Dorsolateral prefrontal cortex (tissue), 122 donors: ENCODE measurements at places on chromosomes 16 and 17.

GRCh38 chr17:15946611-15947120 lies 1.7 kb downstream of the ADORA2B start:
- DNase-seq = no peak

GRCh38 chr17:74601944-74602572 lies 10.0 kb upstream of the CD300LD start:
- no peak for DNase-seq

GRCh38 chr17:51362811-51363585 lies 102.7 kb downstream of the UTP18 start:
- DNase-seq = peak; percentile 69

- no peak for DNase-seq
Measured at GRCh38 chr17:6456914-6457687, 12.8 kb downstream of the PIMREG start.

DNA sequence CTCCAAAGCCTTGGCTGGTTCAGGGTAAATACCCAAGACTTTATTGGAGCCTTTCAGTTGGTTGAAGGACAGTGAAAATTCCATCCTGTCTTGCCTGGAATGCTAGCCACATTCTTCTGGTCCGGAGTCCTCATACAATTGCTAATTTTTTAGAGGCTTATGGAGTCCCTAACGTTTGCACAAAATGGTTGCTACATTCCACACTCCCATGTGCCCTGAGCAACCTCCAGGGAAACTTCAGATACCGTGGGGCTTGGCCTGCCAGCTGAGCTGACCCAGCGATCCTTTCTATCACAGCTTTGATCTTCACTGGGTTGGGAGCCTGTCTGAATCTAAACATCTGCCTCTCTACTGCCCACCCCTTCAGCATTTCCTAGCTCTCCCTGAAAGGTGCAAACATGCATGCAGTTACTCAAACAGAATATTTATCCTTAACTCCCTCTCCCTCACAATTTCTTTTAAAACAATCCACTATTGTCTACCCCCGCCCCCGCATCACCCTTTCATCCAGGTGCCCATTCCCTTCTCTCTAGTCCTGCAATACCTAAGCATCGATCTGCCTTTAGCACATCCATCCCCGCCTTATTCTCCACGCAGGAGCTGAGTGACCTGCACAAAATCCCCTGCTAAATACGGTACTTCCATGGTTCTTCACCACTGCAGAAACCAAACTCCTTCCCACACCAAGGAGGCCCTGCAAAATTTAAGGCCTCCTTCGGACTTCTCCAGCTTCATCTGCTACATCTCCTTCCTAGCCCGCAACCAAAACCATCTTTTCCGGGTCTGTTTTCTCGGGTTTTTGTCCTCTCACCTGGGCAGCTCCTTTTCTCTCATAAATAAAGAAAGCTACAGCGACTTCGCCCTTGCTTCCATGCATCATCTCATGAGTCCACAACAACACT lies 810 bp upstream of the GAN start:
- DNase-seq = no peak

DNA sequence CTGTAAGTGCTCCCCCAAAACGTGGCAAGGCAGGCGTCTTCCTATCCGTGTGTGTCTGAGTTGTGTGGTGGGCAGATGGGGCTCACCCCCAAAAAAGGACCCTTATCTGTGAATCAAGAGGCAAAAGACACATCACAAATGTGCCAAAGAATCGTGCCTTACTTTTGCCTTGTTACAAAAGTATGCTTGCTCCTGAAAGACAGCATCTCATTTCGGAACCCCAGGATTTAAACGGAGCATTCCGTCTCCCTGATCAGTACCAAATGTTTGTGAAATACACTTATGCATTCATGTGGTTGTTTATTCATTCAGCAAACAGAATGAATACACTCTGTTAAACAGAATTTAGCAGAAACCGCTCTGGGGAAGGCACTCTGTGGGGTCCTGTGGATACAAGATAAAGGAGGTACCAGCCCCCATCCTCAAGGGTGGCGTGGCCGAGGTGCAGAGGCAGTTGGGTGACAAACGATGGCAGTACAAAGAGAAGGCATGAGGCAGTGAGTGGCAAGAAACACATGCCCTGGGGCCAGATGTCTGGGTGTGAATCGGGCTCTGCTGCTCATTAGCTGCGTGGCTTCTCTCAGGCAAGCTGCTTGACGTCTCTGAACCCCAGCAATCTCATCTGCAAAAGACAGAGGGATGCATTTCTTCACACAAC lies 654 bp downstream of the WFDC1 start:
- no peak for DNase-seq

- no peak for DNase-seq
Measured at GRCh38 chr17:8488491-8488890, 52.8 kb downstream of the NDEL1 start.

DNA sequence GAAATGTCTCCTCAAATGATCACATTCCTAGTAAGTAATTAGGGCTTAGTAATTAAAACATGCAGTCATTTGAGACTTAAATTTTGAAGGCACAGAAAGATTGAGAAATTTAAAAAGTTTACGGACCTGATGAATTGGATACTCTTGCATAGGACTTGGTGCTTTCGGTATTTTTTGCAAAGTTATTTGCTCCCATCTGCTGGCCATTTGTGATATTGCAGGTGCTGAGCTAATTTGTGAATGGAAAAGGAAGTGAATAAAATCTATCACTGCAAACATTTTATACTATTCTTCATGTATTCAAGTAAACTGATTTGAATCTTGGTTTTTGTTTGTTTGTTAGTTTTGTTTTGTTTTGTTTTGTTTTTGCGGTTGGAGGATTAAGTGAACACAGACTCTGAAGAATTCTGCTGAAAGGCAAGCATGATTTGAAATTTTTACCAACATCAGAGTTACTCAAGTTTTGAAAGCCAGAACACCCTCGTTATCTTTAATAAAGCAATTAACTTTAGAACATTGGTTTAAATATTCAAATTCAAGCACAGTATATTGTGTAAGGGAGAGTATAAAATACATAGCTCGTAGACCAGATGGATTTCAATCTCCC lies 689.5 kb upstream of the RBFOX1 start:
- peak; percentile 51 for DNase-seq

GRCh38 chr16:55372792-55373488 lies 48.9 kb downstream of the IRX6 start:
- no peak for DNase-seq

DNA sequence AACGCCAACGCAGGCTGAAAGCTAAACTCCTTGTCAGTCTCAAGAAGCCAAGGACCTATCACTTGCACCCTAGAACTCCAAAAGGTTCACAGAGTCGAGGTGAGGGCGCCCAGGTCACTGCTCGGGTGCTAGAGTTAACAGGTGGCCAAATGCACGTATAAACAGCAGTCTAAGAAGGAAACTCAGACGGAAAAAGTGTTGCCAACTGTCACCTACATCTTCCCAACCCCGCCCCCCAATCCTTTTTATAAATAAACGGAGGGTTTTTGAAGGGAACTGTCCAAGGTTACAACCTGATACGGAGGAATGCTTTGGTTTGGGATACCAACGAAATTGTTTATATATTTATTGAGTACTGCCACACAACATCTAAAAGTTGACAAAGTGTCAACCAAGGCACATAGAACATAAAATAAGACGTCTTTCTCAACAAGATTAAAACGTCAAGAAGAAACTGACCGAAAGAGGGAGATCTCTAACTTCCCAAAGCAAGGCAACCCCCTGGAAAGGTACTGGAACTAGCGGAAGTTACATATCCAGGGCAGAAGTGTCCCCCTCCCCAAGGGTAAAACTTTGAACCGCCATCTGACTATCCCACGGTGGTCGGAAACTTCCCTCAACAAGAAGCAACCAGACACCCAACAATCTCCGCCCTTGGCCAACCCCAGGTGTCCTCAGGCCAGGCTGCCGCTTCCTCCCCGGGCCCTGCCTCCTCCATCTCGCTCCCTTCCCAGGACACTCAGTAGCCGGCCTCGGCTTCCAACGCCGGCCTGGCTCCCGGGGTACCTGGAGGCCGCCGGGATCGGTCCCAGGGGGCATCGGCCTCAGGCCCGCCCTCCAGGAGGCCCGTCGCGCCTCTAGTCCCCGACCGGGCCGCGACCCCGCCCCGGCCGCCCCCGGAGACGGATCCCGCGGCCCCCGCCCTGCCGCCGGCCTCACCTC lies 982 bp downstream of the SPAG9 start:
- peak; percentile 34 for DNase-seq

- no peak for DNase-seq
Measured at GRCh38 chr17:3896108-3896967, 3.5 kb upstream of the CAMKK1 start.

- DNase-seq = no peak
Measured at GRCh38 chr17:67229109-67229955, 15.7 kb downstream of the HELZ start.

DNA sequence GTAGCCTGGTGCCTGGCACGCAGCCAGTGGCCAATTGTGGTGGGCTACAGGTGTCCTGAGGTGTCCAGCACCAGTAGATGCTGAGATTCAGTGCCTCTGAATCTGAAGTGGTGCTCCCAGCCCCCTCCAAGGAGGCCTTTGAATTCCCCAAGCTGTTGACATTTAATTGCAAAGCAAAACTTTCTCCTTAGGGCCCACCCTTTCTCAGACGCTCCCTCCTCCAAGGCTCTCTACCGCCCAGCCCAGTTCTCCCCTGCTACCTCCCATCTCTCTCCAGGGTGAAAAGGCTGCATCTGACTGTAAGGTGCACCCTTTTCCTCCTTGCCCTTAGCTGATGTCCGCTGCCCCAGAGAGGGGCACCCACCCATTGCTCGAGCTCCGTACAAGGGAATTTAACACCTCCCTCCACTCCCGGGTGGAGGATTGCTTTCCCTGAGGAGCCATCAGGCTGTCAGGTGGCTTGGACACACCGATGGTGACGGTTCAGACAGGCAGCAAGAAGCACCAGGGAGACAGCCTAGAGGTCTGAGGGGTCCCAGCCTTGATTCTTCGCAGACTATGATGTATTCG lies 1.7 kb downstream of the BEAN1 start:
- no peak for DNase-seq

- DNase-seq = no peak
Measured at GRCh38 chr17:49393491-49394255, 21.0 kb downstream of the PHB1 start.

DNA sequence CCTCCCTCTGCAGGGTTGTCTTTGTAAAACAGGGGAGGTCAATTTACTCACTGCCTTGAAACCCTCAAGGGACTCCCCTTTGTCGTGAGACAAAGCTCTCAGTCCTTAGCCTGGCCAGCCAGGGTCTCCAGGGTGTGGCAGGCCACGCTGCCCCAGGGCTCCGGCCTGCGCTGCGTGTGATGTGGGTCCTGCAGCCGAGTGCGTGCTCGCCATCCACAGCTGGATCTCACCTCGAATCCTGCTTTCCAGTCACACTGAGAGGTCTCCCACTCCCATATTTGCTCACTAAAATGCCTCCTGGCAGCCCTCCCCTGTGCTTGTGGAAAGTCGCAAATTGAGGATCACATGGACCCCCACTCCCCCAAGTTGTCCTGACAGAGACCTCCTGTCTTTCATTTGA lies 10.0 kb upstream of the CLEC18C start:
- DNase-seq = no peak

DNA sequence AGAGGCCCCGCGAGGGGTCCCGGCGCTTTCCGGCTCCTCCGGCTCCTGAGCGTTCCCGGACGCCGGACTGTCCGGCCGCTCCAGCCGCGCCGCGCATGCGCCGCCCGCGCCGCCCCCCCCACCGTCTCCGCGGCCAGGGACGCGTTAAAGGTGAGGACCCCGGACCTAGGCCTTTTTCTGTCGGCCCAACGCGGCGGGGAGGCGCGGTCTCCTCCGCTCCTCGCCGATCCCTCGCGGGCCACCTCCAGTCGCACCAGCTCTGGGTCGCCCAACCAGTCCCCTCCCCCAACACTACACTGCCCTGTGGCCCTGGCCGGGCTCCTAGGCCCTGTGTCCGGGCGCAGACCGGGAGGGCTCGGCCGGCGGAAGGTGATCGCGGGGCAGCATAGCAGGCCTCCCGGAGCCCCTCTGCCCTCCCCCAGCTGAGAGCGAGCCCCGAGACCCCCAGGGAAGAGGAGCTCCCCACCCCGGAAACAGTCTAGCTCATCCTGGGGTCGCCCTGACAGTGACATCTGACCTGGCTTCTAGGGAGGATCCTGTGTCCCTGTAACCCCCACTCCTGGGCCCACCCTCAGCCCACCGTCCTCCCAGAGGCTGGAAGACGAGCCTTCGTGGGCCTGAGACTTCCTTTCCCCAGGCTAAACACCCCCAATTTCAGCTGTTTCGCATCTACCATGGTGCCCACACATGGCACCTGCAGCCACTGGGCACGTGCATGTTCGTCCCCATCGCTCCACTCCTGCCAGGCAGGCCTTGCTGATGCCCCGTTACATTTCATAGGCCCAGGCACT lies 14.7 kb upstream of the BCAR1 start:
- DNase-seq = peak; percentile 73

GRCh38 chr16:4204521-4204920 lies 37.4 kb downstream of the SRL start:
- DNase-seq = no peak

DNA sequence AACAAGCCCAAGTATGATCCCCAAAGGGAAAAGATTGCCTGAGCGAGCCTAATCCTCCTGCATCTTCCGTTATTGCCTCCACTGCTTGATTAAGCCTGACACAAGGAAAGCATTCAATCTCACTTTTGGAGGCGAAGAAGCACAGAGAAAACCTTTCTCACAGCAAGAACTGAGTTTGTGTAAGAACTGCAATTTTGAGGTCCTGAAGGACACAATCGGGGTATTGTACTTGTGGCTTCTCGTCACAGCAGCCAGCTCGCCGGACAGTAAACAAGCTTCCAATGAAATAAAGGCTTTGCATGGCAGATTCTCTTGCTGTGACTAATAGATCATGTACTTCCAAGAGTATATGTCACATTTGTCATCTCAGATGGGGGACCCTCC lies 18.7 kb upstream of the FOXF1 start:
- DNase-seq = no peak

DNA sequence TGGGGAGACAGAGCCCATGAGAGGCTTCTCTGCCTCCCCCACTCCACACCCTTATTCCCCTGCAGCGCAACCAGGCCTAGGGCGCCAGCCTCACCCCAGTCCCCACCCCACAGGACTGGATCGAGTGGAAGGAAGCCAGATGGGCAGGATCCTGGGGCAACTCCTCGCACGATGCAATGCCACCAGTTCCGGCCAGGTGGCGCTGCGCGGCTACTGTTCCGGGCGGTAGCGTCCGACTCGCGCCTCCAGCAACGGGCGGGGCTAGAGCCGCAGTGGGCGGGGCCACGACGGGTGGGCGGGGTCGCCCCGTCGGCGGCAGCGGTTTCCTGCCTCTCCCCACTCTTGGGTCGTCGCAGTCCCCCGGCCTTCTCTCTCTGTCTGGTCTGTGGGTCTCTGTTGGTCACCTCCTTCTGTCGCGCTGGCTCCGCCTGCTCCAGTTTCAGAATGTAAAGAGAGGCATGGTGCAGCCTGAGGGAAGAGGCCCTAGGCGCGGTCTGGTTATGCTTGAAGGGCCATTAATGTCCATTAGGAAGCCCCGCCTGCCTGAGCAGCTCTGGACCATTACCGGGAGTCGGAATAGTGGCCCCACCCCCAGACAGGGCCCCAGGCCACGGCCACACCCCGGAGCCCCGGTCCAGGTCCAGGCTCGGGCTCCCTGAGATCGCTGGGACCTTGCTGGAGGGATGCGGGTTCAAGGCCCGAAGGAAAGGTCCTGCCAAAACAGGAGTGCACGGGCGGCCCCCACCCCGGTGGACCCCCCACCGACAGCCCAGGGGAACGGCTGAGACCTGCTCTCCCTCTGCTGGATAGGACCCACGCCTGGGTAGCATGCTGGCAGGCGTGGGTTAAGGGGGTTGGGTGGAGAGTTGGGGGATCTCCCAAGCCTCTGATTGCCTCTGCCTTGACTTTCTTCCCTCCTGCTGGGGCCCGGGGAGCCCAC lies 3.3 kb upstream of the NHERF2 start:
- DNase-seq = peak; percentile 93

- DNase-seq = peak; percentile 48
Measured at GRCh38 chr17:4444782-4445473, 11.2 kb downstream of the SPNS3 start.
